SIG-M5 (cell line): ENCODE measurements at places on chromosomes 7 and 10.

DNA sequence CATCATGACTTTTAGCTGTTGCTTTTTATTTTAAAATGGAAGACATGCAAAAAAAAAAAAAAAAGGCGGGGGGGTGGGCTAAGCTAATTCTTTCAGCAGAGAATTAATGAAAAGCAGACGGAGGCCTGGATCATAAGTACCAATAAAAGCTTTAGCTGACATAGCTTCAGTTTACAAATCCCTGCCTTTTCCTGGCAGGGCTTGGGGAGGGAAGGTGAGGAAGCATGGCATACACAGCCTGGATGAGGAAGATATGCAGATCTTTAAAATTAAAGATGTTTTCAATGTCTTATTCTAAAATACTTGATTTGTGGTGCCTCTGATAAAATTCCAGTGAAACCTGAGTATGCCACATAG, 57.0 kb downstream of the ICA1 start:
- no peak for DNase-seq

DNA sequence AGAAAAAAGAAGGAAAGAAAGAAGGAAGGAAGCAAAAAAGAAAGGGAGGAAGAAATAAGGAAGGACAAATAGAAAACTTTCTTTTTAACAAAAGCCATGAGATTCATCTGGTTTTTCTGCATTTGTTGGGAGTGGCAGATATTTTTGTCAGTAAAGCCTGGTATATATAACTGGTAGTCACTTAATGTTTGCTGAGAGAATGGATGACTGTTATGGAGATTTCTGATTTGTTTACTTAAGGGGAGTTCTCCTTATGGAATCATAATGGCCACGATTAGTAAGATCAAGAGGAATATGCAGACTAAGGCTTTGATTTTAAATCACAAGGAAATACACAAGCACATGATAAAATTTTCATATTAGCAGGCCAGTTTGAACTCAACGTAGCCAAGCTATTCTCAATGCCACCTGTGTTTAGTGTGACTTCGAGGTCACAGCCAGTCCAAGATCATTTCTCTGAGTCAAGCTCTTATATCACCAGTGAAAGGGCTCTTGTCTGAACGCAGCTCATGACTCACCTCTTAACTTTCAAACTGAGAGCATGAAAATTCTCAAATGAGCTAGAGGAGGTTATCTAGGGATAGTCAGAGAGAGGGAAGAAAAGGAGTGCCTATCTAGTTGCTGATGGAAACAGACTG, 445.1 kb upstream of the ZMIZ1 start:
- DNase-seq = no peak

DNA sequence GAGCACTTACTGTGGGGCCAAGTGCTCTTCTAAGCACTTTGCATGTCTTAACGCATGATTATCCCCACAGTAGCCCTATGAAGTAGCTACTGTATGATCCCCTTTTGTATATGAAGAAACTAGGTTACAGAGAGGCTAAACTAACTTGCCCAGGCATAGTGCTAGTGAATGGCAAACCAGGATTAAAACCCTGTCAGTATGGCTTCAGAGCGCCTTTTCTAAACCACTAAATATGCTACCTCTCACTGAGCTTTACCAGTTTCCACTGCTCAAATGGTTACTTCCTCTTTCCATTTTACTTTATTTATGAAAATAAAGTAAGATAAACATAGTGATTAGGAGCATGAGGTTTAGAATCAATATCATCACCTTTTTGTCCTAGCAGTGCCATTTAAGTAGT, 73.6 kb downstream of the PODXL start:
- no peak for DNase-seq

DNA sequence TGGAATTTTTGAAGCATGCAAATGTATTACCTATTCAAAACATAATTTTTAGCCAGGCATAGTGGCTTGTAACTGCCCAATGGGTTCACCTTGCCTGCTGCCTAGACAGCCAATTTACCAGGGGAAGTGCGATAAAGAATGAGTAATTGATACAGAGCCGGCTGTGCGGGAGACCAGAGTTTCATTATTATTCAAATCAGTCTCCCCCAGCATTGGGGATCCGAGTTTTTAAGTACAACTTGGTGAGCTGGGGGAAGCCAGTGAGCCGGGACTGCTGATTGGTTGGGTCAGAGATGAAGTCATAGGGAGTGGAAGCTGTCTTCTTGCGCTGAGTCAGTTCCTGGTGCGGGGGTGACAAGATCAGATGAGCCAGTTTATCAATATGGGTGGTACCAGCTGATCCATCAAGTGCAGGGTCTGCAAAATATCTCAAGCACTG, 29.1 kb upstream of the NRBF2 start:
- no peak for DNase-seq

GRCh38 chr10:81414038-81414437, 461.0 kb upstream of the NRG3 start:
- no peak for DNase-seq

DNA sequence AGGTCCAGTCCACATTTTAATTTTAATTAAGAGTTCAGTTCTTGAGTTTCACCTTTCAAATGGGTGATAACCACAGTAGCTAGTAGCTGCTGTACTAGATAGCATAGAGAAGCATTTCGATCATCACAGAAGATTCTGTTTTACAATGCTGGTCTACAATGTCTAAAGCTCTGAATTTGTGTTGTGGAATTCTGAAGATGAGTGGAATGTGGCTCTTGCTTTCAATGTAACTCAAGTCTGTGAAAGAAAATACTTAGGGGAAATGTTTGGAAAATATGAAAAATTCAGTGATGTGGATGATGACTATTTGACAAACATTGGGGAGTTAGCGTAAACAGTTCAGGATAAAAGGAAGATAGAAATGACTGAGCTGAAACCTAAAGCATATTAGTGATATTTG, 139.4 kb downstream of the GNAT3 start:
- DNase-seq = no peak

DNA sequence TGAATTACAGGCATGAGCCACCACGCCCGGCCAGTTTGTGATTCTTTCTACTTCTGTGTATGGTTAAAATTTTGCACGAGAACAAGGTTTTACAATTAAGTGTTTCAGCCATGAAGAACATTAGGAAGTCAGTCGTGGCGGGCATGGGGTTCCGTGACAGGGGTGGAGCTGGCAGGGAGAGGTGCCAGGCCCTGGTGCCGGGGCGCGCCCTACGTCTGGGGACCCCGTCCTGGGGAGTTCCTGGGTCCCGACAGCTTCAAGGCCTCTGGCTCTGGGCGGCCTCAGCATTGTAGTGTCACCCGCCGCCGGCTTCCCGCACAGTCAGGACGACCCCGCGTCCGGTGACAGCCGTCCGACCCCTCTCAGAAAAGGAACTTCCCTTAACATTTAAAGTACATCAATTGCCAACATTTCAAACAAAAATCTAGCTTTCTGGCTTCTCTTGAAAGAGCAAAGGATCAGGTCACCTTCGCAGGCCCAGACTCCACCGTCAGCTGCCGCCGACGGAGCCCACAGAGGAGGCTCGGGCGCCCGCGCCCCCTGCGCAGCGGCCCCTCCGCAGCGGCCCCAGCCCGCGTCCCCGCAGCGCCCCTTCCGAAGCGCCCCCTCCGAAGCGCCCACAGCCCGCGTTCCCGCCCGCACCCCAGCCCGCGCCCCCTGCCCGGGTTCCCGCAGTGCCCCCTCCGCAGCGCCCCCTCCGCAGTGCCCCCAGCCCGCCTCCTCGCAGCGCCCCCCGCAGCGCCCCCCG, 23.2 kb upstream of the MKI67 start:
- DNase-seq = no peak

GRCh38 chr7:122768827-122769226, 66.1 kb upstream of the RNF148 start:
- DNase-seq = no peak

- no peak for DNase-seq
Observed at GRCh38 chr7:139825666-139826290, 3.3 kb upstream of the TBXAS1 start.

DNA sequence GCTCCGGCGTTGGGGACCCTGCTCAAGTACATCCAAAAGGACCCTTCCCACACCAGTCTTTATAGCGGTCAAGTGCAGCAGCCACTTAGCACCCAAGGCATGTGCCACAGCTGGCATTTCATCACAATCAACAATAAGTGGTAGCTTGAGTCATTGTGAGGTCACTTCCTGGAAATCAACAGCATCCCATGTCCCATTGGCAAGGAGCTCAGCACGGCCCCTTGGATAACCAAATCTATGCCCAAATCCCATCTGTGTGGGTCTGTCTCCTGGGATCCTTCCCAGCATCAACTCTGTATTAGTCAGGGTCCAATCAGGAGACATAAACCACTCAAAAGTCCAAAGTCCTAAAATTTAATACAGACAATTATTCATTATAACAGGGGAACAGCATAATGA, 27.1 kb downstream of the MDH2 start:
- DNase-seq = no peak

DNA sequence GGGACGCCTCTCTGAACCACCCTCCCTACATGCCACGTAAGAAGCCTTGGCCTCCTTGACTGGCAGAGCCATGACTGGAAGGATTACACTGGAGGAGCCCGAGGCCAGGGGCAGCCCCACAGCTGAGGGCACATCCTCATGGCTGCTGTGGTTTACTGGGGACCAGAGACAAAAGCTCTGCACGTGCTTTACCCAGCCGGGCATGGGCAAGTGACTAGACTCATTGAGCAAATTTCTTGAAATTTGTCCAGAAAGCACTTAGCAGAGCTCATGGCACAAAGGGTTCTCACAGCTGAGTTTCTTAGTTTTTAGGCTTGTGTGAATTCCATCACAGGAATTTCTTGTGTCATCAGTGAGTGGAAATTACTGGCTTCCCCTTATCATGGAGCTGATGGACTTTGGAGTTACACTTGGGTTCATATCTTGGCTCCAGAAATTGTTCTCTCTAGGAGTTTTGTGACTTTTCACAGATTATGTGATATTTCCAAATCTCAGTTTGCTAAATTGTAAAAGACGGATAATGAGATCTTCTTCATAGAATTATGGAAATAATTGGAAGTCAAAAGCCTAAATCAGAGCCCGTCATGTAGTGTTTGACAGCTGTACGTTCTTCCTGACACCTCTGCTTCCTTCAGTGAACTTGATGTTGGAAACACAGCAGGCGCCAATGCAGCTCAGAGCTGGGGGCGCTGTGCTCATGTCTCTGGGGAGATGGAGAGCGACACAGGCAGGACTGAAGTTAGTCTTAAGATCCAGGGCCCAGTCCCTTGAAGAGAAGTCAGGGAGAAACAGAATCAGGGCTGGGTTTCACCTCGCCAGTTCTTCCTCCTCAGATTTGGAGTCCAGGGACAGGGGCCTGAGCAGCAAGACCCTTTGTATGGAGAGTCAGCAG, 47.7 kb upstream of the MGAM2 start:
- no peak for DNase-seq

GRCh38 chr7:155987681-155988235, 175.5 kb upstream of the SHH start:
- no peak for DNase-seq

GRCh38 chr10:61633665-61634064, 29.1 kb upstream of the CABCOCO1 start:
- DNase-seq = no peak
